ENCODE measurements at places on chromosomes 3 and 15.

GRCh38 chr3:7190095-7190494 lies 329.2 kb downstream of the GRM7 start:
- no peak for DNase-seq

DNA sequence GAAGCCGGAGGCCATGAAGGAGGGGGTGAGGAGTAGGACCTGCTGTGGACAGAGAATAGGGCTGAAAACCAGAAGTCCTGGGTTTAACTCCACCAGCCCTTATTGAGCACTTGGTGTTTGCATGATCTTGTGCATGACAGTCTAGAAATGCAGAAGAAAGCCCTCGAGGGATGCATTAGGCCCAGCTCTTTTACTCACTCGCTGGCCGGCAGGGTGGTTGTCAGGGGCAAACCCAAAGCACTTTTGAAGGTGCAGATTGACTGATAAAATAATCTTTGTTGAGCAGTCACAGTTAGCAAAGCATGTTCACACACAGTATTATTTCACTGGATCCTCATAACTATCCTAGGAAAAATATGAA lies 55.3 kb downstream of the CORO2B start:
- no peak for DNase-seq

DNA sequence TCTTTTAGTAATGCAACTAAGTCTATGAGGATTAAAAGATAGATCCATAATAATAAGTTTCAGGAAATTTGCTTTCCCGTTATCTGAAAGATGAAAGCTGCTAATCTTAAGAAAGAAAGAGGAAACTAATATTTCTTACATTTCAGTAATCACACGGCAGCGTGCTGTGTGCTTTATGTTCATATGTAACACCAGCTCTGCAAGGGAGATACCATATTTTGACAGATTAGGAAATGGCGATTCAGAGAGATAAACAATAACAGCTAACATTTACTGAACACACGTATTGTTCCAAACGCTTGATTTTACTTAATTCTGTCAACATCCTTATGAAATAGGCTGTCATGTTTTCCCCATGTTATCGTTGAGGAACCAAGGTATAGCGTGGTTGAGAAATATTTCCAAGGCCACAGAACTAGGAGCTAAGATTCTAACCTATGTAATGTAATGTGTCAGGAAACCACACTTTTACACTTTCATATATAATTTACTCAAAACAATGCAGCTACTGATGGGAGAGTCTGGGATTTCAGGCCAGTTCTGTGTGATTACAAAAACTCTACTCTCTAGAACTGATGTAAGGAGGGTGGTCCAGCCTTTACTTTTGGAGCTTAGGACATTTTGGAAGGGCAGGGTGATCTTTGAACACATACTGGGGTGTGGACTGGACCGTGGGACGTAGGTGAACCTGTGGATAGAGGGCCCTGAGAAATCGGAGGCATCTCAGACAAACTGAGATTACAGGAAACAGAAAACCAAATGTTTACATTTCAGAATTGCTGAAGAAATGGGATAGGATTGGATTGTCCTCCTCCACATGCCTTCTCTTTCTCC lies 100.6 kb downstream of the IL1RAP start:
- DNase-seq: no peak

- DNase-seq: peak; percentile 15
Observed at GRCh38 chr3:105997800-105998526, 129.2 kb upstream of the CBLB start.

DNA sequence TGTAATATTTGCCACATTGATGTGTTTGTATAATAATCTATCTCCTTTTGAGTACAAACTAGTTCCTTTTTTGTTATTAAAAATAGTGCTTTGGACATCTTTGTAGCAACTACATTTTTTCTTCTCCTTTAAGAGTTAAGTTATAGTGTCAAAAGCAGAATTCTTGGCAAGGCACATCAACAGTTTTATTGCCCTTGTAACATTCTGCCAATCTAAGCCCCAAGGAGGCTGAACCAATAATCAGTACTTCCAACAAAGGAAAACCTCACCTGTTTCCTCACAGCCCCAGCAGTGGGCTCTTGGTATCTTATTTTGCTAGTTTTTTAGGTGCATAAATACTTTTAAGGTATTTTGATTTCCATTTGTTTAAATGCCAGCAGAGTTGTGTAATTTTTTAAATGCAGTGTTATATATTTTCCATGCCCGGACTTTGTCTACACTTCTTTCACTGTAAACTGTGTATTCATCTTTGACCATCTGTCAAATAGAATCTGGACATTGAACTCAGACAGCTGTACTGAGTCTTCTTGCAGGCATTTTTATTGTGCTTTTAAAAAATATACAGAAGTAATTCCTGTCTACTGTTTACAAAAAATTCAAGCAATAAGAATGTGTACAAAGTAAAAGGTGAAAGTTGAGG lies 101.0 kb downstream of the MYLK start:
- DNase-seq: no peak

DNA sequence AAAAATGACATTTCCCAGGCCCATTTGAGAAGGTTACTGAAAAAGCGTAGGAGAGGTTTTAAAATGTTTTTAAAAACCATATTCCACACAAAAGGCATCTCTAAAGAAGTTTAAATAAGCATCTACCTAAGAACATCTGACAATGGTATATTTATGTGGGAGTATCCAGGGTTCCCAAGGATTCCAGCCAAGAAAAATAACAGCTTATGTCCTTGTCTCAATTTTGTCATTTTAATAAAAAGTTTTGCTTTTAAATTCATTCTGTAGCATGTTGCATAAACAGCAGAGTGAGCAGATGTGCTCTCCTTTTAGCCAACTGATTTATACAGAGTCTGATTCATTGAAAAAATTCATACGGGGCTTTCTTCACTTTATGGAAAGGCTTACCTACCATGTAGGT lies 129.9 kb downstream of the LRRC3B start:
- DNase-seq: no peak

DNA sequence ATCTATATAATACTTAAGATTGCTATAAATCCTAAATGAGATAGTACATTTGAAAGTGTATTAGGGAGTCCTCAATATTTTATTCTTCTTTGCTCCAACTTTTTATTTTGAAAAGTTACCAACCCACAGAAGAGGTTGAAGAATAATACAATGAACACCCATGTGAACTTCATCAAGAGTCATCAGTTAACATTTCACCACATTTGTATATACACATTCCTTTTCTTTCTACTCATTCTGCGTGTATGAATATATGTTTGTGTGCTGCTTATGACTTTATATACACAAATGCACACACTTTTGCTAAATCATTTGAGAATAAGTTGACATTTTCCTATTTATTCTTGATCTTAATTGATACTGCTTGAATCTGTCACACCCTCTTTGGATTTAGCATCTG lies 193.3 kb upstream of the CGNL1 start:
- DNase-seq: no peak

DNA sequence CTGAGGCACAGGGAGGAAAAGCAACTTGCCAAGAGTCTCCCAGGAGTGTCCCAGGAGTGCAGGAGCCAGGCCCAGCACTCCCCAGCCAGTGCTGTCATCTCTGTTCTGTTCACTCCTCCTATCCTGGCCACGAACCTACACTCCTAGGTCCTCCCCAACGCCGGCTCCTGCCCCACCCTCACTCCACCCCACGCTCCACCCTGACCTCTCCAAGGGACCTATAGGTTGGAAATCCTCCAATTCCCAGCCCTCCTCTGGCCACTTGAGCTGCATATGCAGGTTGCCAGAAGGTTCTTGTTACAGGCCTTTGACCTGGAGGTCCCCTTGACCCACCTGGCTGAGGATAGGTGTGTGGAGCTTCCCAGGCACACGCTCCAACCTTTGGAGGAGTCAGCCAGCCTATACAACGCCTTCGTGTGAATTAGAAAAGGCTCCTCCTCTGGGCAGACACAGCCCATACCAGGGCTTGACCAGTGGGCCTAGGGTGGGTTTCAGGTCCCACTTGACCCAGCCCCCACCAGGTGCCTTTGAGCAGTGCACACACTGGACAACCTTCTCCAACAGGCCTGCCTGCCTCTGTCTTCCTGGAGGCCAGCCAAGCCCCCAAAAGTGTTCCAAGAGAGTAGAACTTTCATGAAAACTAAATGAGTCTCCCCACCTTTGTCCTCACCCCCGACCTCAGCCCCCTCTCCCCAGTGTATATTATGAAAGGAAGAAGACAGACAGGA lies 167.2 kb upstream of the TLE3 start:
- DNase-seq: no peak

GRCh38 chr3:22372292-22373062 lies 621.5 kb upstream of the ZNF385D start:
- DNase-seq: peak; percentile 26

- DNase-seq: no peak
Observed at GRCh38 chr3:53830944-53831343, 15.3 kb downstream of the CHDH start.

GRCh38 chr3:139473155-139473771 lies 3.1 kb downstream of the RBP2 start:
- DNase-seq: no peak

DNA sequence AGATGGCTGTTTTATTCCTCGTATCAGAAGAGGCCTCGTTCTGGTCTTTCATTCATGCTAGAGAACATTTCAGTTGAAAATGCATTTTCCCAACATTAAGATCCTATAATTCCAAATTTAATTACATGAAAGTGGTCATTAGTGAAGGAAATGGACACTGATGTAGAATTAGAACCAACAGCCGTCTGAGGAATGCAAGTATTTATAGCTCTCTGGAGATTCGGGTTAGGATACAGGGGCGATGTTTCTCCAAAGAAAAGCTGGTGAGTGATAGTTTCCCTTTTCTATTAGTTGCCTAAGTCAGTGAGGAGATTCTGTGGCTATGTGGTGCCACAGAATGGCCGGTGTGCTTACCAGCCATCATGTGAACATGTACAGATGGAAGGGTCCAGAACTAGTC lies 109.0 kb upstream of the IL12A start:
- no peak for DNase-seq

DNA sequence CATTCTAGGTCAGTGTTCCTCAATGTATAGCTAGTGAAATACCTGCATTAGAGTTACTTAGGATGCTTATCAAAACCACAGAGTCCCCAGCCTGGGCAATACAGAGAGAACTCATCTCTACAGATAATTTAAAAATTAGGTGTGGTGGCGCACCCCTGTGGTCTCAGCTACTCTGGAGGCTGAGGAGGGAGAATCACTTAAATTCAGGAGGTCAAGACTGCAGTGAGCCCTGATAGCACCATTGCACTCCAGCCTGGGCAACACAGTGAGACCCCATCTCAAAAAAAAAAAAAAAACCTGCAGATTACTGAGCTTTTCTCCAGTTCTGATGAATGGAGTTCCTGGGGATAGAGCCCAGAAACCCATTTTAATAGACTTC lies 10.1 kb upstream of the MINDY2 start:
- no peak for DNase-seq

DNA sequence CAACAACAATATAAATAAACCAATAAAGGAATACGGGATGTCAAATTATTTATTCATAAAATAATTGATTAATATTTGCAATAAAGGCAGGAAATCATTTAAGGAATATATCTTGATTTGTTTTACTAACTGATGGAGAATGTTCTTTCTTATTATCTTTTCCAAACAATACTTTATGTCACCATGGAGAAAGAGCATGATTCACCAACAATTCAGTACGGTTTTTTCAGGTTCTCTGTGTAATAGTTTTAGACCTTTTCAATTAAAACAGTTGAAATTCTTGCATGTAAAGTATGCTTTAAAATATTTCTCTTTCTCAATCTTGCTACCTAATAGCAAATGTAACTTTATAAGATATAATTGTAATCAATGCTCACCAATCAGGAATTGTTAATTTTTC lies 41.7 kb upstream of the MBNL1 start:
- no peak for DNase-seq

DNA sequence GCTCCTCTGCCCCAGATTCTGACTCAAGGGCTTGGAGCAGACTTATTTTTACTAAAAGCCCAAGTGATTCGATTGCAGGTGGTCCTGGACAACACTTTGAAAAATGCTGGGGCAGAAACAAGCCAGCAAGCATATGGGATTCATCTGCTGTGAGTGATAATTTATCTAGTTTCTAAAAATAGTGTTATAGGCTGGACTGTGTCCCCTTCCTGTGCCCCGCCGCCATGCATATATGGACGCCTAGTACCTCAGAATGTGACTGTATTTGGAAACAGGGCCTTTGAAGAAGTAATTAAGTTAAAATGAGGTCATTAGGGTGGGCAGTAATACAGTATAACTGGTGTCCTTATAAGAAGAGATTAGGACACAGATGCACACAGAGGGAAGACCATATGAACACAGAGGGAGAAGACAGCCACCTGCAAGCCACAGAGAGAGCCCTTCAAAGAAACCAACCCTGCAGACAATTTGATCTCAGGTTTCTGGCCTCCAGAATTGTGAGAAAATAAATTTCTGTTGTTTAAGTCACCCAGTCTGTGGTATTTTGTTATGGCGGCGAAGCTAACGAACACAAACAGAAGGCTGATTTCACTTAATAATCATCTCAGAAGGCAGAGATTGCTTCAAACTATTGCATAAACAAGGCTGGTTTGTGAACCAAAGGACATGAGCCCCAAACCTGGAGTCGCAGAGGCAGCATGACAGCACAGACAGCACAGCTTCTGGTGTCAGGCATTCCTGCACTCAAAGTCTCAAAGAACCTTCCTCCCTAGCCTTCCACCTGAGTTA lies 59.1 kb downstream of the CCNL1 start:
- no peak for DNase-seq

- DNase-seq: no peak
Observed at GRCh38 chr15:92499731-92500530, 106.2 kb downstream of the ST8SIA2 start.

GRCh38 chr3:105427332-105427731 lies 60.6 kb downstream of the ALCAM start:
- DNase-seq: no peak

GRCh38 chr3:181333394-181333793 lies 343.9 kb upstream of the DNAJC19 start:
- no peak for DNase-seq

- no peak for DNase-seq
Observed at GRCh38 chr3:193710286-193711165, 117.5 kb downstream of the OPA1 start.

DNA sequence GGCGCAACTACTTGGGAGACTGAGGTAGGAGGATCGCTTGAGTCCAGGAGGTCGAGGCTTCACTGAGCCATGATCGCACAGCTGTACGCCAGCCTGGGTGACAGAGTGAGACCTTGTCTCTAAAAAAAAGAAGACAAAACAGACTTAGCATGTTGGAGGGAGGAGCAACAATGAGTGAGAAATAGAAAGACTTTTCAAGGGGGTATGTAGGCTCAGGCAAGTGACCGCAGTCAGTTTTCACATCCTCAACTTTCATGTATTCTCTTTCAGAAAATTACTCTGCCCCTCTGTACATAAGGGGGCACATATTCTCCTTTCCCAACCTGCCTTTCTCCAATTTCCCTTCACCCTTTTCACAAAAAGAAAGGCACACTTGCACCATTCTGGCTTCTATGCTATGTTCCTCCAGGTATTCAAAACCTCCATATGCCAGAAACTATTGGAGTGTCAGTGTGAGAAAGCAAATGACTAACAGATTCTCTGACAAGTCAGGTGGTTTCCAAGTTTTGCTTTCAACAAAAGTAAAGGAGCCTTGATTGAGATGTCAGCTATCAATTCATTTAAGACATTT lies 7.6 kb downstream of the NSUN3 start:
- no peak for DNase-seq

- DNase-seq: peak; percentile 54
Observed at GRCh38 chr3:46565607-46566039, 479 bp downstream of the LRRC2 start.

Measured in hematopoietic multipotent progenitor cell treated with erythropoietin and hydrocortisone succinate and interleukin-3 and kit ligand, for 8 days (in vitro differentiated cells).